ENCODE measurements at places on chromosomes 3 and 15.

DNA sequence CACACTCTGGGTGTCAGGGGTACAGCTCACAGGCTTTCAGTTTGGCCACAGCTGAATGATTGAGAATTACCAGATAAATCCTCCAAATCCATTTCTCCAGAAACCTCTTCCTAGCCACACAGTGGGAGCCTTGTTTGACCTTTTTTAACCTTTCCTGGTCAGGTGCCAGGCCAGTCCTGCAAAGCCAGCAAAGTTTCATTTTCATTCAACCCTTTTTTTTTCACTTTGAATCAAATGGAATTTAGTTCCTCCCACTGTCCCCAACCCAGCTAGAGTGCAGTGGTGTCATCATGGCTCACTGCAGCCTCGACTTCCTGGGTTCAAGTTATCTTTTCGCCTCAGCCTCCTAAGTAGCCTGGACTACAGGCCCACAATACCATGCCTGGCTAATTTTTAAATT, 67.8 kb downstream of the NSUN3 start:
- no peak for DNase-seq

DNA sequence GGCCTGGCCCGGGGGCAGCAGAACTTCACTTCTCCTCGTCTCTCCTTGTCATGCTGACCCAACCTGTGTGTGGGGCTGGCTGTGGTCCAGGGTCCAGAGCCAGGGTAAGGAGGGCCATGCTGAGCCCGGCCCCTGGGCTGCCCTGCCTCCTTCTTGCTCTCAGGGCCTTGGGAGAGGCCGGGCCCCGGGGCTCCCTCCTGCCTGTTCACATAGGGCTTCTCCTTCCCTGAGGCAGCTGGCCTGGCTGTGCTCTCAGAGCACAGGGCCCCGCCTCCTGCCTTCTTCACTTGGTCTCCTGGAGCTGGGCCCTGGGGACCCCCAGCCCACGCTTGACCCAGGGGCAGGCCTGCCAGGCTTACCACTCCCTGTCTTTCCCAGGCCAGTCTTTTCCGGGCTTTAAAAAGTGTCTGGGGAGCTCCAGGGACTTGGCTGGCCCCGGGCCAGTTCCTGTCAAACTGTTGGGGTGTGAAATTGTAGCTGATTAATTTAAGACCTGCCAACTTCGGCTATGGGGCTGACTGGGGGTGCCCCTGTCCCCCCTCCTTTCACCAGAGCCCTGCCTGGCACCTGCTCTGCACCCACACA, 11.8 kb downstream of the PLXNA1 start:
- DNase-seq = no peak

GRCh38 chr3:123271466-123272159, 69.9 kb downstream of the SEC22A start:
- DNase-seq = no peak

- DNase-seq = no peak
Observed at GRCh38 chr3:33313331-33313730, 36.1 kb downstream of the FBXL2 start.

GRCh38 chr3:175267561-175267960, 408.4 kb downstream of the NAALADL2 start:
- DNase-seq = no peak

GRCh38 chr3:64895991-64896895, 208.4 kb upstream of the ADAMTS9 start:
- DNase-seq = no peak

- no peak for DNase-seq
Observed at GRCh38 chr3:71564361-71564760, 19.2 kb downstream of the FOXP1 start.

- DNase-seq = no peak
Observed at GRCh38 chr3:121793078-121793477, 41.8 kb downstream of the IQCB1 start.

- DNase-seq = no peak
Observed at GRCh38 chr3:158312560-158313141, 202.8 kb downstream of the RSRC1 start.

DNA sequence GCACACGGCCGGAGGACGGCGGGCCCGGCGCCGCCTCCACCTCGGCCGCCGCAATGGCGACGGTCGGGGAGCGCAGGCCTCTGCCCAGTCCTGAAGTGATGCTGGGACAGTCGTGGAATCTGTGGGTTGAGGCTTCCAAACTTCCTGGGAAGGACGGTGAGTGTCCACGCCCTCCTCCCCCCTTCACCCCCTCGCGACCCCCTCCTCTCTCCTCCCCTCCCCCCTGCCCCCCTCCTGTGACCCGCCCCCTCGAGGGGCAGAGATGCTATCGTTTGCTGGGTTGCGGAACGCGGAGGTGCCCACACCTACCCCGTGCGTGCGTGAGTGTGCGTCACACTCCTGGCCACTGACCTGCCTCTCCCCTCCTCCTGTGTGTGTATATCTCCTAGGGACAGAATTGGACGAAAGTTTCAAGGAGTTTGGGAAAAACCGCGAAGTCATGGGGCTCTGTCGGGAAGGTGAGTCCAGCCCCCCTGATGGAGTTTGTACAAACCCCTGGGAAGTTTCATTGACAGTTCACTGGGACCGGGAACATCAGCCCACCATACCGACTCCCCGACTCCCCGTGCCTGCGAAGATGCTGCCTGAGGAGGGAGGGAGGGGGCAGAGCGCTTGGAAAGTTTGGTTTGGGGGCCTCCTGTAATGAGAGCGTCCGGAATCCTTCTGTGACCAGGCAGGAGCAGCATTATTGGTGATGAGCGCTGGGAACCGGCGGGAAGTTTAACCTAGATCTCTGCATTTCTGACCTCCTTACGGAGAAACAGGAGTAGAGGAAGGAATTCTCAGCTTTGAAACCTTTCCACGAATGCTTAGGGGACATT, 795 bp upstream of the SCAANT1 start:
- peak; percentile 47 for DNase-seq

GRCh38 chr3:14444380-14444779, 42.0 kb downstream of the SLC6A6 start:
- no peak for DNase-seq

- DNase-seq = no peak
Observed at GRCh38 chr15:68561171-68561900, 17.5 kb upstream of the CORO2B start.

DNA sequence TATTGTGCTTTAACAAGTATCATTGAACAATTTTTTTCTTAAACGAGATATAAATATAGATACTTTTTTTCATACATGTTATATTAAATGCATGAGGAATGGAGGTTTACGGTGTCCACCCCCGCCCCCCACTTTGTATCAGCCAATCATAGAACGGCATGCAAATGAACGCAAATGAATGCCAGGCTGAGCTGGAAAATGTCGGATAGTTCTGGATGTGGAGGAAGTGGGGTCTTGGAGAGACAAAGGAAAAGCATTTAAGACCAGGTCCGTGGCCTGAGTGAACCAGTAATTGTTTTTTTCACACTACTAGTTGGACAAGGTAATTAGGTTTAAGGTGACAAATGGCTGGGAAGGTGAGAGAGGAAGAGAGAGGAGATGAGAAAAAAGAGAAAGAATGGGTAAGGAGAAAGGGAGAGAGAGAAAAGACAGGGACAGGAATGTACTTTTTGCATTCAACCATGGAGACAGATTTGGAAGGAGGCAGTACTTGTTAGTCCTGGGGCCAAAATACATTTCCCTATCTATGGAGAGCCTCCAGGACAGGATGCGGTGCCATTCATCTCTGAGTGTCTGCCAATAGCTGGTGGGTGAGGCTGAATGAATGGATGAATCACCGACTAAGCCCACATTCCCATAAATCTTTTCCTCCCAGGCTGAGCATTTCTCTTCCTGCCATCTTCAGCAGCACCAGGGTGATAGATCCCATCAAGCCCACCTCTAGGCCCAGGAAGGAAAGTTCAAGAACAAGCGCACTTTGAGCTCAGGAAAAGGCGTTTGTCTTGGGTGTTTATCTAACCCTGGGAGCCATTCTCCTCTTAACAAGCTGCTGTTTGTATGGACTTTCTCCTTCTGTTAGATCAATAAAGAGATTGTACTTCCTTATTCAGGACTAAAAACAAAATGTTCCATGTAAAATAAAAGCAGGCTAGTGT, 1.4 kb upstream of the RAD18 start:
- DNase-seq = no peak

- no peak for DNase-seq
Observed at GRCh38 chr3:13109516-13109915, 36.3 kb upstream of the IQSEC1 start.

- DNase-seq = no peak
Observed at GRCh38 chr3:61580982-61581643, 19.7 kb downstream of the PTPRG start.

DNA sequence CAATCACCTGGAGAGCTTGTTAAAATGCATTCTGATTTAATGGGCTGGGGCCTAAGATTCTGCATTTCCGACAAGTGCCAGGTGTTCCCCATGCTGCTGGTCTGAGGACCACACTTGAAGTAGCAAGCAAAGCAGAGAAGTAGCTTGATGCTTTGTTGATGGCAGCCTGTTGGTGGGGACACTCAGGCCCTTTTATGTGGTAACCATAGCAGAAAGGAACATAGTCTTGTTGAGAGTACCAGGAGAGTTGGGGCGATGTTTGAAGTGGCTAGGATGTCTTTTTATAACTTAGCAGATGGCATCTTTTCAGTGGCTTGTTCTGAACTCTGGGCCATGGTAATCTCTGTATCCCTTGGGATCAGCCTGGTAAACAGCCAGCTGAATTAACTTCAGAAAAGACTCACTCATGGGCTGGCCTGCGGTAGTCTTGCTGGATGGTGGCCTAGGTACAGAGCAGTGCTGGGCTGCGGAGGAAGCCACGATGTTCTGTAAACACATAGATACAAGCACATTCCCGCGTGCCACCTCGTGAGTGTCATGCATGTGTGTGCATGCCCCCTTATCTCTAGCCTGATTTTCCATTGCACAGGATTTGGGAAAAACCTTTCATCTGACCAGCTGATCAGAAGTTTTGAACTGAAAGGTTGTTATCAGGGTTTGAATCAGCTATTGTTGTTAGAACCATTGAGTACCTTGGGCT, 292.4 kb upstream of the LRRFIP2 start:
- DNase-seq = no peak

DNA sequence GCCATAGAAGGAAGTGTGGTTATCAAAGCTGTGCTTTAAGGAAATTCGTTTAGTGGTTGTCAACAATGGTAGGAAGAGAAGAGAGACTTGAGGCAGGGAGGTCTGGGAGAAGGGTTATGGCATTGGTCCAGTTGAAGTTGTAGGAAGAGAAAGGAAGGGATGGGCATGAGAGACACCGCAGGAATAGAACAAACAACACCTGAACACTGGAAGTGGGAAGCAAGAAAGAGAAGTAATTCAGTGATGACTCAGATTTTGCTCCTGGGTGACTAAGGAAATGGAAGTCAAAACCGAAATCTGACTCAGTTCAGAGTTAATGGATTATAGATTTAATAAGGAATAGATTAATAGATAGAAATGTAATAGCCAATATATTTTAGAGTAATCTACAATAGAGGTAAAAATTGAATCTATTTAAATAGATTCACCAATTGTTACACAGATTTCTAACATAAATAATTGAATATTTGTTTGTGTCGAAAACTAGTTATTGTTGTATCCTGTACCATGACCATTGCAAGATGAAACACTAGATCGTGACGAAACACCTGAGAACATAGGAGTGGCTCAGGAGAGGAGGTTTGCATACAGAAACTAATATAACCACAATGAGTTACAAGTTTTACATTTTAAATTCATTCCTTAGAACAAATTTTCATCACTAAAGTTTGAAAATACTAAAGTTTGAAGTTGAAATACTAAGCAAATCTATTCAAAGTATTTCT, 36.0 kb downstream of the THBS1 start:
- DNase-seq = no peak

GRCh38 chr3:174170248-174170647, 688.9 kb upstream of the NAALADL2 start:
- no peak for DNase-seq

GRCh38 chr15:70291305-70292075, 193.8 kb upstream of the TLE3 start:
- DNase-seq = no peak

DNA sequence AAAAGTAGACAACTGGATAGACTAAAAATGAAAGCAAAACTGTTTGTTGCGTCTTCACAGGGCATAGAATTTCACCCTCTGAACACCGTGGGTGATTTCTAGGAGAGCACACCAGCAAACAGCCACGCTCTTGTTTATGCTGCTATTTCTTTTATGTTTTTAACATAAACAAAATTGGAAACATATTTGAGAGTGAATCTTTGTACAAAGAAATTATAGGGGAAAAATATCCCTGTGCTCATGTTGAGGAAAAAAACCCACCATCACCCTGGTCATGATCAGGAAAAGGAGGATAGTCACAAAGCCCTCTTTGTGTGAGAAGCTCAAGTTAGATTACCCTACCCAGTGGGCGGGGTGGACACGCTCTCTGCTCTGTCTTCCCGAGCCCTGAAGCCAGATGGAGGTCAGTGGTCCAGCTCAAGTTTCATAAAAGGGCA, 313.3 kb downstream of the SATB1 start:
- no peak for DNase-seq

GRCh38 chr15:99423186-99424130, 142.3 kb upstream of the MEF2A start:
- DNase-seq = no peak

DNA sequence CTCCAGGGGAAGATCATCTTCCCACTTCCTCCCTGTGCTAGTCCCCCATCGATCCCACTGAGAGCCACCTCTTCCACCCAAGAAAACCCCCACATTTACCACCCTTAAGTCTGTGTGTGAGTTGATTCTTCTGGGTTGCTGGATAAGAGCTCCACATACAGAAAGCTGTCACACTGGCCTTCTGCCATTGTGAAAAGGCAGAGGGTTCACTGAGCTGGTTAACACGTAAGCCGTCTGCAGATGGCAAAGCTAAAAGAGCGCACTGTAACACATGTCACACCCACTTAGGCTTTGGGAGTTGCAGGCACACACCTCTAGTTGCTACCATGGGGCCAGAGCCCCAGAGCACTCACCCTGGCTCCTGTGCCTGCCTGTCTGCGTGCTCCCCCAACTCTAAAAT, 309.8 kb upstream of the LRRC3B start:
- DNase-seq = no peak

DNA sequence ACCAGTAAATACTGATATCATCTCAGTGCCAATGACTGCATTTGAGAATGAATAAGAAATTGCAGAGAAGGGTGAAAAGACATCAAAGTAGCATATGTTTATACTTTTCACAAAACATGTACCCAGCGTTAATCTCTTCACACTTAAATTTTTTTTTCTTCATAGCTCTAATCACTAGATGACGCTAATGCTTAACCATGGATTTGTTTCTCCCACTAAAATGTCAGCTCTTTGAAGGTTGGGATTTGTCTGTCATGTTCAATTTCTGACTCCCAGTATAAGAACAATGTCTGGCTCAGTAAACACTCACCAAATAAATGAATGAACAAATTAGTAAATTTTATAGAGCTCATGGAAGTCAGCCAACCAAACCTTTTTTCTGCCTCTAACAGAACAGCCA, 78.3 kb upstream of the LMCD1 start:
- DNase-seq = no peak

DNA sequence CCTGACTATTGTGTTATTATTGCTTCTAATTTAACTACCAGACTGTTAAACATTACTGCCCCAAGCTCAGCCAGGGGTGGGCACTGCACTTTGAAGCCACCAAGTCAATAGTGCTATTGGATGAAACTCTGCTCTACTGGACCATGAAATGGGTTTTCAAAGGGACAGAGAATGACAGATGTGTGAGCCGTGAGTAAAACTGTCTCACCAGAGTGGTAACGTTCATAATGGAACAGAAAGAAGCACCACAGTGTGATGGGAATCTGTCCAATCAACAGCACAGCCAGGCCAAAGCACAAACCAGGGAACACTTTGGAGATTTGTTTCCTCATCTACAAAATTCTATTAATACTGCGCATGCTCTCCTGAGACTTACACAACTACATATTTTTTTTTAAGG, 171.8 kb upstream of the LPP start:
- DNase-seq = no peak

Data from T-helper 22 cell (primary cell).